T-helper 2 cell (primary cell): ENCODE measurements at places on chromosomes 4 and X.

GRCh38 chr4:71473541-71474240 lies 134.9 kb downstream of the SLC4A4 start:
- no peak for DNase-seq

GRCh38 chr4:52841682-52842456 lies 20.2 kb upstream of the RASL11B start:
- DNase-seq, result no peak

DNA sequence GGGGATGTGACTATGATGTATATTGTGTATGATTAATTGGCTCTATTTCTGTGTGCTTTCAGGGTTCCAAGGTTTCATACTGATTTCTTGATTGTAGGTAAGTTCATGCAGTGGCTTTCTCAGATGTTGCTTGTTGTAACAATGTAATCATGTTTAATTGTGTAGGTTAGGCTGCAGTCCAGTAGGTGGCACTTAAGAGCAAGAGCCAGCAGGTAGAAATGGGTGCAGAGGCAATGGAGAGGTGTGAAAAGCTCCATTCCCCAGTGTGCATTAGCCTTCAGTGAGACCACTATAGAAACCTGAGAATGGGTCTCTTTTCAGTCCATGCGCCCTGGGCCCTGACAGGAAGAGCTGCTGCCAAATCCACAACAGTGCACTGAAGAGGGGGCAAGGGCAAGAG lies 28.2 kb downstream of the DCAF12L2 start:
- no peak for DNase-seq

DNA sequence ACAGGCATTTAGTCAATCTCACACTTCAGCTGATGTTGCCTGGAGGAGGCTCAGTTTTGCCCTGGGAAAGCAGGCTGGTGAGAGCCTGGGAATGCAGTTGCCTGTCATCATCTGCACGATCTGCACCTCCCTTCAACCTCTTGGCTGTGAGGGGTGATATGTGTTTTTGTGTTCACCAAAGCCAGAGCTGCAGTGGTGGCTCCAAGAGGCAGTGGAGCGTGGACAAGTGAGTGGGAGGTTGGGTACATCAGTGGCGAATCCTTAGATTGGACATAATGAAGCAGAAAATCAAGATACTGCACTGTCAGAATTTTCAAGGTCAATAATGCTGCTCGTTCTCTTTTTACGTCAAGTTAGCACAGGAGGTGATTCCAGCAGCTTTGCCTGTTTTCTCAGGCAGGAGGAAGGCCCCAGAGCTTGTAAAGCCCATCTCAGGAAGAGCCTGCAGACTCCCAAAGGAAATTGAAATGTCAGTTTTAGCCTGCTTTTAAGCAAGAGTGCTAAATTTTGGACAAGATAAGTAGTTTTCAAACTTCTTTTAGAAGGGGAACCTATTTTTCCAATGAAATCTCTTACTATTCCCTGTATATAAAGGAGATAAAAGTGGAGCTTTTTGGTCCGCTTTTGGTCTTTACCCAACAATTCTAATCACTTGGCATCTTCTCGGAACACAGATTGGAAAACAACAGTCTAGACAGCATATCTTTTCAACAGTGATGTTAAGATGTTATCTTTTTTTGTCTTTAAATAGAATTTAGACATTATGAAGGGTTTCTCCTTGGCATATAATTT lies 92.8 kb downstream of the FRAS1 start:
- no peak for DNase-seq

DNA sequence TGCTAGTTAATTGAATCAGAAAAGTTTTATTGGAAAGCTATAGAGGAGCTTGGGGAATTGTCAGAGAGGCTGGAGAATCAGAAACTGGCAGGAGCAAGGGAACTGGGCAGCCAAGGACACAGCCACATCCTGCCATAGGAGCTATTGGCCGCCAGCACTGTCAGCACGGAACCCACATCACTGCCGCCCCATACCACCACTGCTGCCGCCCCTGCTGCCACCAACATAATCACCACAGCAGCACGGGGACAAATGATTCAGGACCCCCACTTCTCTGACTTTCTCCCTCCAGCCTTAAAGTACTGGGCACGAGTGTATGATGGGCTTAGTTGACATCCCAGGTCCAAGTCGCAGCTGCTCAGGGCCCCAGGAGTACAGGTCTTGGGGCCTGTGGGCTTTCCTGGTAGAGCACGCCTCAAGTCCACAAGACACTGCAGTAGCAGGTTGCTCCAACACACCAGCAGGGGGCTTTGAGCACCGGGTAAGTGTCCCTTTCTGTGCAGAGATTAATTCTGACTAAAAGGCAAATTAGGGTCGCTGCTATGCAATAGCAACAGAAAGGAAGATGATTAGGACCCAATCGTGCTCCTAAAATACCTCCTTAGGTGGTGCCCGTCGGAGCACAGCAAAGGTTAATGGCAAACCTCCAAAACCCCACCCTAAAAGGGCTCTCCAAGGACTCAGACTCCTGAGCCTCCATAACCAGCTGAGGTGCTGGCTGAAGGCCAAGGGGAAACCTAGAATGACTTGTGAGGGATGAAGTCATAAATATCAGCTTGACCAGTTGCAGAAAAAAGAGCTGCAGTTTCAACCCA lies 6.9 kb downstream of the PJA1 start:
- DNase-seq, result no peak

GRCh38 chr4:118823471-118823870 lies 12.5 kb downstream of the SEC24D start:
- DNase-seq, result no peak

DNA sequence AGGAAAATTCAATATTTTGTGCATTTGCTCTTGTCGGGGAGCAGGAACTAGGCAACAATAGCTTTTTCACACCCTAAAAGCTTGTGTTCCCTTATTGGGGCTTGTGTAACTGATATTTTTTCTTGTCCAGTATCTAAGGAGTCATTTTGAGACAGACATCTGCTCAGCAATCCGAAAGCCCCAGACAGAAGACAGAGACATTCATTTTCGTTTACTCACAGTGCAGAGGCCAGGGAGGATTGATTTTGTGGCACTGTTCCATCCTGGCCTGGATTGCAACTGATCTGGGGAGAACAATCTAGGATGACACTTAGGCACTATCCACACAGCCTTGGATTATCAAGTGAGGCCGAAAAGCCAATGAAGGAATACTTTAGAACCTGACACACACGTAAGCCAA lies 27.4 kb upstream of the PLAC1 start:
- no peak for DNase-seq

- no peak for DNase-seq
These were observed 218.7 kb downstream of the NWD2 start for GRCh38 chr4:37463033-37463856.

DNA sequence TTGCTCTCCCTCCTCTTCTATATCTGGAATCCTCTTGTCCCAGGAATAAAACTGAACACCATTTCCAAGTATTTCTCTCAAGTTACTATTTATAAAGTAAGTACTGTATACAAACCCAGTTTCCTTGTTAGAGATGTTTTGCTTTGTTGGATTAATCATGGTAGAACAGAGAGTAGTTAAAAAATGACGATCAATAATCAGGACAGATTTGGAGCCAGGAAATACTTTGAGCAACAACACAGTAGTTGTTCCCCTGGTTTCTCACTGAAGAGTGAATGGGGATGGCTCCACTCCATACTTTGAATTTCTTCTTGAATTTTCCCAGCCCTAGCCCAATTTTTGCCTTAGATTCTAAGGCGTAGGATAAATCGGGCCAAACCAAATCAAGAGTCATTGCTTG lies 21.4 kb downstream of the MGST2 start:
- DNase-seq, result no peak

DNA sequence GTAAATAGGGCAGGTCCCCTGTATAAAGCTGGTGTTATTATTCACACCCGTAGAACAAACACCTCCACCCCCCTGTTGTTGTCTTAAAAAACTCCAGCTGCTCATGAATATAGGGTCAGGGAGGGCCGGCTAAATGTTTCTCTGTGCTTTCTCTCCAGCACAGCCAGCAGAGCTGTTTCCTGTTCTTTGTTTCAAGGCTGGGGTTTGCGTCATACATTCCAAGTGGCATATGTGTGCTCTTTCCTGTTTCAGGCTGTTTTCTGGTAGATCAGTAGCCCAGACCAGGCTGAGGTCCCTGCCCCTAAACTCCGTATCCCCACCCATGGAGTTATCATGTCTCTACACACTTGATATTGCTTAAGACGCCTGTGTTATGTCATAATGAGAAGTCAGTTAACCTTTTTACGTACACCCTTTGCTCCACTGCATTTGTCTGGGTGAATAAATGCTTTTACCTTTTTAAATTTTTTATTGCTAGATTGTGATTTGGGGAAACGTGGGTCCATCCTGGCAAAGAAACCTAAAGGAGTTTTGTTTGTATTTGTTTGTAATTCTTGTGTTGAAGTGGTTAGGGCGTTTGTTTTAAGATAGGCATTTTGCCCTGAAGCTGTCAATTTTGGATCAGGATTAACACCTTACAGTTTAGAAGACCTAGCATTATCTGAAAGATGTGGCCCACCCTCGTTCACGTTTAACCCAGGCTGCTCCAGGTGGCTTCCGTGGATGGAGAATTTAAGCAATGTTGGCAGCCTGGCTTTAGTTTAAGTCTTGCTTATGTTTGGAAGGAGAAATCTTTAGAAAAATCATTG lies 3.3 kb downstream of the KLF3 start:
- peak; percentile 88 for DNase-seq

GRCh38 chr4:48720459-48720858 lies 59.6 kb downstream of the FRYL start:
- DNase-seq, result no peak

GRCh38 chr4:108742451-108743420 lies 20.1 kb downstream of the ETNPPL start:
- DNase-seq, result no peak

DNA sequence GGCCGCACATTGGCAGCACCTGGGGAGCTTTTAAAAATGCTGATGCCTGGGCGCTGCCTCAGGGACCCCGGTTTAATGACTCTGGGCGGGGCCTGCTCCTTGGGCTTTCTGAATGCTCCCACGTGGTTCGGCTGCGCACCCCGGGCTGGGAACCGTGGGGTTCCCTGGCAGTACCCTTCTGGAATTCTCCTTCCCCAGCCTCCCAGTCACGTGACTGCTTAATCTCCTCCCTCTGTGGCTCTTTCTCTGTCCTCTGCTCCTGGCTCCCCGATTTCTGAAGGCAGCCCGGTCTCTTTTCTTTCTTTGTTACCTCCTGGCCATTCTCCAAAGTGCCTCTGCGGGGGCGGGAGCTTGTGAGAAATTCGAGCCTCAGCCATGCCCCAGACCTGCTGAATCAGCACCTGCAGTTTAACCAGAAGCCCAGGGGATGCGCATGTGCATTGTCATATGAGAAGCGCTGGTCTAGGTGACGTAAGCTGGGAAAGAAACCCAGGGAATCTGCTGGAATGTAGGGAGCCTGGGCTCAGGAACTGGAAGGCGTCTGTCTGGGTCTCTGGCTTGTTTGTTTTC lies 16.6 kb downstream of the CLCN4 start:
- DNase-seq, result no peak

GRCh38 chr4:22712105-22712504 lies 19.4 kb downstream of the GBA3 start:
- DNase-seq, result no peak

DNA sequence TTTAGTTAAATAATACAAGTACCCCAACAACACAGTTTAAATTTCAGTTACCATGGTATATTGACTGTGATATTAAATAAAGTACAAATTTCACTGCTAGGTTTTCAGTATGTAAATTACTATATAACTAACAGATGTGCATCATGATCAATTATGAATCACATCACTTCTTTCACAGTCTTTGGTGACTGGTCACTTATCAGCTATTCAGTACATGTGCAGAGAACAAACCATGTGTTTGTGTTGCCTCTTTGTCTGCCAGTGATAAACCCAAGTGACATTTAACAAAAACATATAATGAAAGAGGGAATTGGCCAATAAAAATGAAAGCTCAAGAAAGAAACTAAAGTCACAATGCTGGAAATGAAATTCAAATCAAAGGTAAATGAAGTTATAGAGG lies 249.3 kb downstream of the CHIC1 start:
- DNase-seq, result no peak

DNA sequence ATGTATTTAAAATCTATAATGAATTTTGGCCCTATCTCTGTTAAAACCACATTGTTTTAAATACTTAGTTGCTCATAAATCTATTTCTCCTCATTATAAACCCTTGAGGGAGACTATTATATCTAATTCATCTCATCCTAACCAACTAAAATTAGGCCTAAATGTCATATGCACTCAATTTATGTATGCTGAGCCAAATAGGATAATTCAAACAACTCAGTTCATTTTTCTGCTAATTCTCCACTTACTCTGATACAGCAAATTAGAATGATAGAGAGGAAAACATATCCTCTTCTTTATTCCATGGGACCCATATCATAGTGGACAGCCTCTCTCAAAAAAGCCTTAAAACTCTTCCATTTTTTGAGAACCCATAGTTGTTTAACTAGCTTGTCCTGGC lies 80.3 kb upstream of the TET2 start:
- DNase-seq, result no peak

GRCh38 chr4:39181520-39181904 lies 817 bp upstream of the WDR19 start:
- DNase-seq, result no peak

- no peak for DNase-seq
These were observed 197.4 kb upstream of the TRPC5 start for GRCh38 chrX:112279940-112280339.
